Activated CD4-positive, alpha-beta T cell treated with anti-CD3 and anti-CD28 coated beads for 36 hours (primary cell): ENCODE measurements at places on chromosomes 4 and X. TPM values are rescaled to one million over a fixed set of nuclear protein-coding genes. Genes with fewer than 3 reads are reported as not detected.

The CPE gene
- total RNA-seq = not detected

The PDCL2 gene
- not detected for total RNA-seq

The WDFY3 gene
- total RNA-seq = 2.3 TPM

The CDS1 gene
- 0.12 TPM for total RNA-seq

The OTUD4 gene
- 52.6 TPM for total RNA-seq

The UBE2K gene
- 87.2 TPM for total RNA-seq

GRCh38 chr4:55612341-55612740, 20.3 kb upstream of the PDCL2 start:
- H3K36me3 ChIP-seq = no peaks in the 10 kb centered on the region
- H3K4me3 ChIP-seq = no peak overlapping the region
- no peaks in the 10 kb centered on the region for H3K4me1 ChIP-seq
- no peak overlapping the region for H3K27ac ChIP-seq

DNA sequence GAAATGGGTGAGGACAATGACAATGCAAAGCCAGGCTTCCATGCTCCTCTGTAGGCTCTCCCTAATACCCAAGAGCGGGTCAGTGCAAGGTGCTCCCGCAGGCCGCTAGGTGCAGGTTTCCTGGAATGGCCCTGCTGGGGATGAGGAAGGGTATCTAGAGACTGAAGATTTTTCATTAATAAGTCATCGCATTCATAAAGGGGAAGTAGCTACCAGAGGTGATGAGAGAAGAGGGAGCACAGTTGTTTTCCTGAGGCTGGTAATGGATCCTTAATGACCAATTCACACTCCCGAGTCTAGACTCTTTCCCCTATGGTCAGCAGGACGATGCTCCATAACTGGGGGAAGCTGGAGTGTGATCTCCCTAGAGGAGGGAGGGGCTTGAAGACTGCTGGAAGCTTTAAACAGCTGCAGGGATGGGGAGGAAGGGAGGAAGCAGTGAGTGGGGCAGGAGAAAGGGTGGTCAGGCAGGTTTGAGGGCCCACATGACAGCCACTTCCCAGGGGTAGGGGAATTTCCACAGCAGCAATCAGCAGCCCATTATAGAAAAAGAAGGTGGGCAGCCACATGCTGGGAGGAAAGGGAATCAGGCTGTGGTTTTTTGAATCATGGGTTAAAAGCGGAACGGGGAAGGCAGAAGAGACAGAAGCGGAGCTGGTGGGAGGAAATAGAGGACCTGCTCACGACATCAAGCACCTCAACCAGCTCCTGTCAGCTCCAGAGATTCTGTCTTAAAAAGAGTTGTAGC, 10.2 kb upstream of the ATP6AP2 start:
- H3K27ac ChIP-seq = peak overlapping the region; percentile 91
- peak overlapping the region; percentile 67 for H3K4me3 ChIP-seq
- no peaks in the 10 kb centered on the region for H3K27me3 ChIP-seq
- no peaks in the 10 kb centered on the region for H3K36me3 ChIP-seq
- H3K4me1 ChIP-seq = peaks cover 17% of the 10 kb centered on the region

DNA sequence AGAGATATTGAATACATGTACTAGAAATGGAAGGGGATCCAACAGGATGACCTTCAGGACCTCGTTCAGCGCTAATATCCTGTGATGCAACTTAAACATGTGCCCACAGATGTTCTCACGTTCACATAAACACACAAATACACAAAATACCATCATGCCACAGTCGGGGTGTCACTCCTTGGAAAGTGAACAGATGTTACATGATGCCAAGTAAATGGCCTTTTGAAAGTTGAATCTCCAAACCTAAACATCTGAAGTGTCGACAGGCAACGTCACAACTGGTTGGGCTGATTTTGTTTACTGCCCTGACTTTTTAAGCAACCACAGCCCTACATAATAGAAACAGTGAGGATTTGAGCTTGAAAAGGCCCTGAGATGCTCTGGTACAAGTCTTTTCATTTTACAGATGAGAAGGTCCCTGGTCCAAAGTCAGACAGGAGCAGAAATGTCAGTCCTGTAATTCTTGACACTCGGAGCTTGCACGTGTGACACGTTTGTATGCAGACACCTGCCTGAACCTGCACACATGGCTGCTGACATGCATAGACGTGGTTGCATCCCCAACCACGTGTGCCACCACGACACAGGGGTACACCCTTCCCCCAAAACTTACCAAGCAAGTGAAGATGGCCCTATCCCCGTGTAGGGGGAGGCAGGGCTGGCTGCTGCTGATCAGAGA, 23.5 kb upstream of the BCORL1 start:
- no peak overlapping the region for H3K4me3 ChIP-seq
- DNase-seq = no peak
- H3K4me1 ChIP-seq = peaks cover 8% of the 10 kb centered on the region
- no peak overlapping the region for H3K27ac ChIP-seq
- H3K36me3 ChIP-seq = no peaks in the 10 kb centered on the region
- no peaks in the 10 kb centered on the region for H3K27me3 ChIP-seq

DNA sequence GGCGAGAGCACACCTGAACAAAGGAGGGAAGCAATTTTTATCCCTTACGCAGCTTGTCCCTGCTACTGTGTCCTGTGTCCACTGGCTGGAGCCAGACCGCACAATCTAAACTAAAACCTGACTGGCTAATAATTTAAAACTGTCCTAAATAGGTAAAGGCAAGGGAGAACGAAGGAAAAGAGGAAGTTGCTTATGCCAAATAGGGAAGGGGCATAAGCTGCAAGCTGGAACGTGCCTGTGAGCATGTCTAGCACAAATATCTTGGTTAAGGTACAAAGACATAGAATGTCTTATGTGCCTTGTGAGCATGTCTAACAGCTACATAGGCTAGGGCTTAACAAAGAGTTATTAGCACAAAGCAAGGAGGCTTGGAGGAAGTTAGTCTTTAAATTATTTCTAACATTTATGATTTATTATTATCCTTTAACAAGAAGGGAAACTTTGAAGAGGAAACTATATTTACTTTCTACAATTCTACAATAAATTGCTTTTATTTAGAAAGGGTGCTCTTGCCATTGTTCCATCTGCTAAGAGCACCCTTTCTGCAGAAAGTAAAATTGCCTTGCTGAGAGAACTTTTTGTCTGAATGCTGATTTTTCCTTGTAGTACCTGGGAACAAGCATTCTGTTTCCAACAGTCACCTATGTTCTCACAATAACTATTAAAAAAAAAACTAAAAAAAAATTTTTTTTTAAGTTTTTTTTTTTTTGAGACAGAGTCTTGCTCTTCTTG, 80.6 kb upstream of the CBR4 start:
- H3K36me3 ChIP-seq = no peaks in the 10 kb centered on the region
- H3K27ac ChIP-seq = no peak overlapping the region
- no peak for DNase-seq
- H3K27me3 ChIP-seq = peaks cover 2% of the 10 kb centered on the region

- no peak overlapping the region for H3K4me3 ChIP-seq
- DNase-seq = no peak
- H3K4me1 ChIP-seq = no peaks in the 10 kb centered on the region
- no peaks in the 10 kb centered on the region for H3K36me3 ChIP-seq
- no peaks in the 10 kb centered on the region for H3K27me3 ChIP-seq
These were observed 368.8 kb downstream of the GASK1B start for GRCh38 chr4:157803845-157804521.

DNA sequence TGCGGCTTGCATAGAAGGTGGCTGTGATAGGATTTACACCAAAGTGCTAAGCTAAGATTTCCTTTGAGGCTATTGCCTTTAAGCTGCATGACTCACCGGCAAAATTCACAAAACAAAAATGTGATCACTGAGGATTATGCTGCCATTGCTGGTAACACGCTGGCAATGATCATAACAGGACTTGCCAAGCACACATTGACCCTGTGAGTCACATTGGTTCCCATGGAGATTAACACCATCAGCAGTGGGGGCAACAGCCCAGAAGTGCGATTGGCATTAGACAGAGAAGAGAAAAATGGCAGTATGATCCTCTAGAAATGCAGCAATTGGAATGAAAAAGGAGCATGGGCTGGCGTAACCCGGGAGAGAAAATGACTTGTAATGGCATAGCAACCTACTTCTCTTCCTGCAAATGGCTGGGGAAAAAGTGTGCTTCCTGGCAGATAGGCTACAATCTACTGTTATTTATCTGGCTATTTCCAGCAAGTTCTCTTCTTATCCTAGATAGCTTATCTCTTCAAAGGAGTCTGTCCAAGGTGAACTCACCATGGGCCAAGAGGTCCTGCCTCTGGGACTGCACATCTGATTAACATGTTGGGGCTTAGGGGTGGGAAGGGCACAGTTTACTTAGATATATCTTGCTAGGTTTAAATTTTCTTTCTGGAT, 314.2 kb upstream of the IGFBP7 start:
- H3K4me1 ChIP-seq = no peaks in the 10 kb centered on the region
- H3K36me3 ChIP-seq = no peaks in the 10 kb centered on the region
- DNase-seq = no peak
- H3K27me3 ChIP-seq = no peaks in the 10 kb centered on the region
- no peak overlapping the region for H3K4me3 ChIP-seq

- peaks cover 23% of the 10 kb centered on the region for H3K36me3 ChIP-seq
- peak overlapping the region; percentile 82 for H3K27ac ChIP-seq
- peak overlapping the region; percentile 22 for H3K4me3 ChIP-seq
- DNase-seq = peak; percentile 21
These were observed 62.3 kb downstream of the FAM193A start for GRCh38 chr4:2598511-2599303.

DNA sequence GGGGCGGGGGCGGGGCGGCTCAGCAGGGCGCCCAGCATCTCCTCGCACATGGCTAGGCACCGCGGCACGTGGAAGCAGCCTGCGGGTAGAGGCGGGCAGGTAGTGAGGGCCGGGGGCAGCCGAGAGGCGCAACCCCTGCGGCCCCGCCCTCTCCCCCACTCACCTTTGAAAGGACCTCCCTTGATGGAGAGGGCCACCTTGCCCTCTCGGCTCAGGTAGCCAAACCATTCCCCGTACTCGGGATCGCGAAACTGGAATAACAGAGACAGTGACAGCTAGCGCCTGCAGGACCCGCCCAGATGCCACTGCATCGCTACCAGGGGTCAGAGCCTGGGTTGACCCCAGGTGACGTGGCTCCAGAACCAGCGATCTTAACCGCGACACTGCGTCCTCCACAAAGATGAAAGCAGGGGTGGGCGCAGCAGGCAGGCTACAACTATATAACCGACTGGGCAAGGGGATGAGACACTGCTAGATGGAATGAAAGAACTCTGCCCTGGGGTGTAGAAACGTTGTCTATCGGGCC, 552 bp upstream of the NAA10 start:
- peak overlapping the region; percentile 68 for H3K4me3 ChIP-seq
- no peak for DNase-seq
- peaks cover 21% of the 10 kb centered on the region for H3K4me1 ChIP-seq
- peaks cover 5% of the 10 kb centered on the region for H3K36me3 ChIP-seq
- H3K27me3 ChIP-seq = no peaks in the 10 kb centered on the region

GRCh38 chr4:100511896-100512295, 5.9 kb downstream of the EMCN start:
- H3K27ac ChIP-seq = no peak overlapping the region
- no peak for DNase-seq
- H3K36me3 ChIP-seq = no peaks in the 10 kb centered on the region
- no peaks in the 10 kb centered on the region for H3K4me1 ChIP-seq

DNA sequence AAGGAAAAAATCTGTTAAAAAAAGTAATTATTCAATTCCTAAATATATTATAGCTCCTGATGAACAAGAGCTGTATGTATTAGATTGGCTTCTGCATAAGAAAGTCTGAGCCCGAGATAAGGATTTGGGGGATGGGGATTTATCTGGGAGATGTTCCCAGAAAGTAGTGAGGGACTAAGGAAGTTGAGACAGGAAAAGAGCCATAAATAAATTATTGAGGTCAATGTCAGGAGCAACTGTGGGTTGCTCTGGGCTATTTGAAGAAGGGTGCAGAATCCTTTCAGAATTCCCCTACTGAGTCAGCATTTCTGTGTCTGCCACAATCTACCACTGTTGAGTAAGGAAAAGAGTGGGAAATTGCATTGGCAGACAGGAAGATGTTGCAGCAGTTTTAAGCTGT, 3.1 kb upstream of the TDO2 start:
- no peak overlapping the region for H3K27ac ChIP-seq
- no peaks in the 10 kb centered on the region for H3K27me3 ChIP-seq
- H3K36me3 ChIP-seq = no peaks in the 10 kb centered on the region
- DNase-seq = no peak
- no peaks in the 10 kb centered on the region for H3K4me1 ChIP-seq

- H3K4me3 ChIP-seq = no peak overlapping the region
- H3K36me3 ChIP-seq = peaks cover 4% of the 10 kb centered on the region
- no peak for DNase-seq
- no peaks in the 10 kb centered on the region for H3K27me3 ChIP-seq
- H3K4me1 ChIP-seq = no peaks in the 10 kb centered on the region
These were observed 32.8 kb upstream of the IL13RA1 start for GRCh38 chrX:118694638-118695037.

- no peak overlapping the region for H3K27ac ChIP-seq
- no peaks in the 10 kb centered on the region for H3K4me1 ChIP-seq
- H3K36me3 ChIP-seq = no peaks in the 10 kb centered on the region
- DNase-seq = no peak
These were observed 19.5 kb upstream of the PGRMC2 start for GRCh38 chr4:128307123-128307571.

DNA sequence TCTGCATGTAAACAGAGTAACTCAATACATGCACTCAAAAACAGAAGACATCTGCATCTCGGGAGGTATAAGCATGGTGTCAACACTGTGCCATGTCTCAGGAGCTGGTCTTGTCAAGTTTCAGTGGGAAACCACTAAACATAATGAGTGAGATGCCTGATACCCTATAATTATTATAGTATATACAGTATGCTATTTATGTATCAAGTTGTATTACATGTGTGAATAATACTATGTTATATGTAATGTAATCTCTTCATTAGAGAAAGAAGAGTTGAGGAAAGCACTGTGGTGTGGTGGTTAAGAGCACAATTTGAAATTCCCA, 2.5 kb downstream of the PPBP start:
- peaks cover 8% of the 10 kb centered on the region for H3K27me3 ChIP-seq
- H3K4me3 ChIP-seq = no peak overlapping the region
- no peak overlapping the region for H3K27ac ChIP-seq
- H3K4me1 ChIP-seq = no peaks in the 10 kb centered on the region
- no peaks in the 10 kb centered on the region for H3K36me3 ChIP-seq

GRCh38 chr4:74338792-74339333, 26.1 kb upstream of the EREG start:
- no peak overlapping the region for H3K4me3 ChIP-seq
- no peaks in the 10 kb centered on the region for H3K4me1 ChIP-seq
- no peaks in the 10 kb centered on the region for H3K36me3 ChIP-seq
- H3K27me3 ChIP-seq = peaks cover 5% of the 10 kb centered on the region
